Effector memory CD4-positive, alpha-beta T cell (primary cell): ENCODE measurements at places on chromosomes 5 and 9.
A peak's percentile ranks its signal among the peaks of the same experiment; 100 is the strongest.

GRCh38 chr5:172129256-172129910, 58.6 kb downstream of the STK10 start:
- H3K4me1 ChIP-seq, result peaks cover 14% of the 10 kb centered on the region
- H3K27me3 ChIP-seq, result no peaks in the 10 kb centered on the region
- no peak overlapping the region for H3K27ac ChIP-seq
- H3K4me3 ChIP-seq, result no peak overlapping the region
- H3K36me3 ChIP-seq, result peaks cover 53% of the 10 kb centered on the region
- no peak for DNase-seq

DNA sequence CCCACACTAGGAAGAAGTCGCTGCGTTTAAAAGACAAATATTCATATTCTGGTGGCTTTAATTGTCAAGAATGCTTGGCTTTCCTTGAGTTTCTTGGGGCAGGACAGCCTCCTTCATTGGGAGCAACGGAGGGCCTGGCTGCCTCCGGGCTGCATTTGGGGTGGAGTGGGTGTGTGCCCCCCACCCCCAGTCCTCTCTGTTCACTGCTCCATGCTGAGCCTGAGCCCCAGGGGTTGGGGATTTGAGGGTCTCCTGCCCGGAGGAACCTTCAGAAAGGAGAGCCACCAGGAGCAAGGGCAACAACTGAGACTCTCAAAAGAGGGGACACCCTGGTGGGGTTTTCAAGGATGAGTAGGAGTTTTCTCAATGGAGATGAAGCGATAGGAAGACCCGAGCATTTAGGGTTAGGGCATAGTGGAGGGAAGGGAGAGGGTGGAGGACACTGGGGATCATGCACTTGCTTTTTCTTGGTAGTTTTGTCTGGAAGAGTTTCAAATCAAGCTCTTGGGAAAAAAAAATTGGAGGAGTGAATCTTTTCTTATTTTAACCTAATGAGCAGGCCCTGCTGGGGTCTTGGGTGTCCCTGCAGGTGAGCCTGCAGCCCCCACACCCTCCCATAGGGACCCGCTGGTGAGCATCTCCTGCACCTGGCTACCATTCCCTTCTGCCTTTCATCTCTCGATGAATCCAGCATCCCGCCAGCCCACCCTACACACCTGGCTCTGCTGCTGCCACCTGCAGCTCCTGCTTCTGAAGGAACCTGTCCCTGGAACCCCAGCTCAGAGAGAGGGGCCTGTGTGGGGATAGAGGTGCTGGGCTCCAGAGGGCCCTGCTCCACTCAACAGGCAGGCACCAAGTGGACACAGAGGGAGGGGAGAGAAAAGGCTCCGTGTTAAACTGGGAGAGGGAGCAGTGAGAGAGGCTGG, 4.1 kb downstream of the SLC6A19 start:
- H3K27ac ChIP-seq, result no peak overlapping the region
- no peak overlapping the region for H3K4me3 ChIP-seq
- no peaks in the 10 kb centered on the region for H3K27me3 ChIP-seq
- no peaks in the 10 kb centered on the region for H3K36me3 ChIP-seq
- no peaks in the 10 kb centered on the region for H3K4me1 ChIP-seq

DNA sequence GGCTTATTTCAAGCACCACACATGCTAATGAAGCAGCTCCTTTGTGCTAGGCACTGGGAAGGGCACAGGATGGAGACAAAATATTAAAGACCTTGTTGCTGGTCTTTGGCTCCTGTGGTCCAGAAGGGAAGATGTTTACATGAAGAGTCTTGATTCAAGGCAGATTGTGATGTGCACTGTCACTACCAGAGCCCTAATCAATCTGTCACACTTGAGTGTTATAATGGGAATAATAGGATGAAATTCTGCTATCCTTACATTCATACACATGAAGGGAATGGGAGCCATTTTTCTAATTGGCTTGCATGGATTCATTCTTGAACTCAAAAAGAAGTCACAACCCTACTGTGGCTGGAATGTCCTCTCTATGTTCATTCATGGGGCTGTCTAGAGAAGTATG, 203.0 kb downstream of the SEC61B start:
- H3K4me3 ChIP-seq, result no peak overlapping the region
- no peak overlapping the region for H3K27ac ChIP-seq
- H3K27me3 ChIP-seq, result no peaks in the 10 kb centered on the region
- no peaks in the 10 kb centered on the region for H3K4me1 ChIP-seq

GRCh38 chr5:116616876-116617275, 42.3 kb upstream of the SEMA6A start:
- H3K4me1 ChIP-seq, result no peaks in the 10 kb centered on the region
- no peak overlapping the region for H3K27ac ChIP-seq
- H3K36me3 ChIP-seq, result no peaks in the 10 kb centered on the region
- H3K4me3 ChIP-seq, result no peak overlapping the region
- no peaks in the 10 kb centered on the region for H3K27me3 ChIP-seq
- no peak for DNase-seq

DNA sequence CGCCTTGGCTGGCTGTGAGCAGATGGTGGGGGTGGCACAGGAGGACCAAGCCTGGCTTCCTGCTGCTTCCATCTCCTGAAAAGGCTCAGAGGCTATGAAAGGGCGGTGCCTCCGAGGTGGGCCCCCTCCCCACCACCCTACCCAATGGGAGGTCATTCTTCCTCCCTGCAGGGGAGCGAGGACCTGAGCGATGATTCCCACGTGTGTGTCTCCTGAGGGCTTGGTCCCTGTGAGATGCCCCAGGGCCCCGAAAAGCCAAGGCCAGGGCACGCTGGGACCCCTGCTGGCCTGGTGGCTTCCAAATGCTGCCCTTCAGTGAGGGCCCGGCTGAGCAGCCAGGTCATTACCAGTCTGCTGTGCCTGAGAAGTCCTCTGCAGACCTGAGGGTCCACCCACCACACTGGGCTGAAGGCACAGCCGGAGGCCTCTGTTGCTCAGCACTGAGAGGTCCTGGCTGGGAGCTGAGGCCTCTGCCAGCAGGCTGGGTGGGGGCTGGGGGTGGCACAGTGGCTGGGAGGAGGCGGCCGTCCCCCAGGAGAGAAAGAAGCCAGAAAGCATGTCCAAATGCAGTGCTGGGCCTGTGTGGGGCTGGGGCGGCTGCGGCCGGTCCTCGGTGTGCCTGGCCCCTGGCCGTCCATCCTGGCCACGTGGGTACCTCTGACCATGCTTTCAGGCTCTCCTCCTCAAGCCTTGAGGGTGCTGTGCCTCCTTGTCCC, 14.0 kb upstream of the SLC6A19 start:
- no peak overlapping the region for H3K27ac ChIP-seq
- H3K4me1 ChIP-seq, result no peaks in the 10 kb centered on the region
- no peaks in the 10 kb centered on the region for H3K36me3 ChIP-seq
- DNase-seq, result no peak
- no peak overlapping the region for H3K4me3 ChIP-seq
- no peaks in the 10 kb centered on the region for H3K27me3 ChIP-seq

DNA sequence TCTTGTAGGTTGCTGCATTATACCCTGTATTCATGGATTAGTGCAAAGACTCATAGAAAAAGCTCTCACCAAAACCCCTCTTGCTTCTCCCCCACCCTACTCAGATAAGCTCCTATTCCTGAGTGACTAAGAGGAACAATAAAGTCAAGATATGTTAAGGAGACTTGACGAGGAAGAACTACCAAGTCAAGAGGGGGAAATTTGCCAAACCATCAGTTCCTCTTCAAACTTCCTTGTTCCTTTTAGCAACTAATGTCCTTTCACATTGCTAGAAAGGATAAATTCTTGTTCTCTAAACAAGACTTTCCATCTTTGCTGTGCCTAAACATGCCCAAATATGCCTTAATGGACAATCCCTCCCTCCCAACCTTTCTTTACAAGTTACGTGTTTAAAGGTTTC, 27.0 kb downstream of the CNOT8 start:
- H3K27me3 ChIP-seq, result no peaks in the 10 kb centered on the region
- H3K27ac ChIP-seq, result no peak overlapping the region
- H3K4me1 ChIP-seq, result no peaks in the 10 kb centered on the region
- no peak for DNase-seq
- peaks cover 35% of the 10 kb centered on the region for H3K36me3 ChIP-seq
- no peak overlapping the region for H3K4me3 ChIP-seq

- DNase-seq, result no peak
- no peak overlapping the region for H3K4me3 ChIP-seq
- H3K4me1 ChIP-seq, result no peaks in the 10 kb centered on the region
- H3K27me3 ChIP-seq, result peaks cover 4% of the 10 kb centered on the region
Observed at GRCh38 chr5:159819591-159820411, 96.5 kb upstream of the ADRA1B start.

GRCh38 chr5:56737002-56737621, 78.2 kb upstream of the MAP3K1 start:
- H3K4me3 ChIP-seq, result no peak overlapping the region
- H3K36me3 ChIP-seq, result no peaks in the 10 kb centered on the region
- peak overlapping the region; percentile 52 for H3K27ac ChIP-seq
- H3K4me1 ChIP-seq, result peaks cover 47% of the 10 kb centered on the region
- DNase-seq, result no peak
- H3K27me3 ChIP-seq, result no peaks in the 10 kb centered on the region

DNA sequence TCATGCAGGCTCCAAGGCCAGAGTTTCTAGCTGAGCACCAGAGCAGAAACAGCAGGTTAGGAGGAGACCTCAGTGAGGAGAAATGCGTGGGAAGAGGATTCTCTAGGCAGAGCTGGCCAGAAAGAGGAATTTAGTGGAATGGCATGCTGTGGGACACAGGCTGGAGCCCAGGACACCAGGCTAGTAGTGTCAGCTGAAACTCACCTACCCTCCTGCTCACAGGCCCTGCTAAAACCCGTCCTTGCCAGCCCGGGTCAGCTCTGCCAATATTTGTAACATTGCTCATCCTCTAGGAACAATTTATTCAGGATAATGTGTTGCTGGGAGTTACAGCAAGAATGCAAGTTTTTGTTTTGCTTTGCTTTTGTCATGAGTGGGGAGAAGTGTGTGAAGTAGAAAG, 40.2 kb upstream of the AGXT2 start:
- no peaks in the 10 kb centered on the region for H3K27me3 ChIP-seq
- no peak overlapping the region for H3K4me3 ChIP-seq
- no peak for DNase-seq
- no peaks in the 10 kb centered on the region for H3K4me1 ChIP-seq
- H3K27ac ChIP-seq, result no peak overlapping the region
- H3K36me3 ChIP-seq, result no peaks in the 10 kb centered on the region

DNA sequence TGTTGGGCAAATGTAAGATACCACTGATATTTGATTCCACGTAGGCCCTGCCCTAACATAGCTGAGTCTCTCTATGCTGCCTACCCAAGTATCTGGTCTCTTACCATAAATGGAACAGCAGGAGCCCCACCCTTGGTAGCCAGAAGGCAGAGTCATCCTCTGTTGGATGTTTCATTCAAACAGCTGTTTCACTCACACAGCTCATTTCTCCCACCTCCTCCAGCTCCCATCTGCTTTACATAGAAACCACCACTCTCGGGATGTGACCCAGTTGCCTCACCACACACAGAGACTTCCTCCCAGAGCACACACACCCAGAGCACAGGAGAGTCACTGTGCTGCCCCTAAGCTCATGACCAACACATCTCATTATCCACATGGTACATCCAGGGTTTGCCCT, 165.3 kb downstream of the TMEM167A start:
- no peaks in the 10 kb centered on the region for H3K27me3 ChIP-seq
- H3K27ac ChIP-seq, result no peak overlapping the region
- no peak for DNase-seq
- no peaks in the 10 kb centered on the region for H3K36me3 ChIP-seq
- no peaks in the 10 kb centered on the region for H3K4me1 ChIP-seq

DNA sequence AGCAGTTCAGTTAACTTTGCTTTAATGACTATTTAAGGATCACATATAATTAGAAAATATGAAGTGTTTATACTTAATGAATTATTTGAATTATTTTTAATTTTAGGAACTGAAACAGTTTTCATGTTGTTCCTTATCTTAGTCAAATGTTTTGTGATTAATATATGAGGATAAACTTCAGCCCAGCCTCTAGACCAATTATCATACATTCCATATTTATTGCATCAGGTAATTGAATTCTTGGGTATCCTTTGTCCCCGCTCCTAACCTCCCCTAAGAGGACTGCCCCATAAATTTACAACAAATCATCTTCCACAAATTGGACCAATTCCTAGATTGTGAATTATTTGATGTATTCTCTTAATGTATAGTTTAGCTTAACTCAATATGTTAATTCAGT, 74.8 kb downstream of the ZNF622 start:
- no peaks in the 10 kb centered on the region for H3K36me3 ChIP-seq
- no peaks in the 10 kb centered on the region for H3K27me3 ChIP-seq
- no peaks in the 10 kb centered on the region for H3K4me1 ChIP-seq
- DNase-seq, result no peak

- H3K27ac ChIP-seq, result peak within 1 kb of the TSS; percentile 92
- H3K4me1 ChIP-seq, result peaks cover 46% of the 10 kb centered on the region
- peaks cover 31% of the 10 kb centered on the region for H3K36me3 ChIP-seq
- H3K4me3 ChIP-seq, result peak within 1 kb of the TSS; percentile 97
- DNase-seq, result peak; percentile 94
- H3K27me3 ChIP-seq, result no peaks in the 10 kb centered on the region
Observed at GRCh38 chr9:129835128-129835859, at the start of the genes C9orf78 and USP20. Gene C9orf78 (minus strand): TSS chr9:129835275. CDS start chr9:129835221, 54 bp downstream. Gene USP20 (plus strand): TSS chr9:129835458. CDS start chr9:129852556, 17,098 bp downstream.

- H3K4me1 ChIP-seq, result no peaks in the 10 kb centered on the region
- DNase-seq, result no peak
- H3K27me3 ChIP-seq, result peaks cover 6% of the 10 kb centered on the region
- H3K36me3 ChIP-seq, result no peaks in the 10 kb centered on the region
- H3K27ac ChIP-seq, result no peak overlapping the region
- H3K4me3 ChIP-seq, result no peak overlapping the region
Observed at GRCh38 chr9:132804576-132805295, 73.3 kb downstream of the AK8 start.

- no peaks in the 10 kb centered on the region for H3K4me1 ChIP-seq
- H3K27ac ChIP-seq, result no peak overlapping the region
- H3K4me3 ChIP-seq, result no peak overlapping the region
- no peak for DNase-seq
- no peaks in the 10 kb centered on the region for H3K36me3 ChIP-seq
- no peaks in the 10 kb centered on the region for H3K27me3 ChIP-seq
Observed at GRCh38 chr5:95081500-95081960, 203.4 kb downstream of the MCTP1 start.

DNA sequence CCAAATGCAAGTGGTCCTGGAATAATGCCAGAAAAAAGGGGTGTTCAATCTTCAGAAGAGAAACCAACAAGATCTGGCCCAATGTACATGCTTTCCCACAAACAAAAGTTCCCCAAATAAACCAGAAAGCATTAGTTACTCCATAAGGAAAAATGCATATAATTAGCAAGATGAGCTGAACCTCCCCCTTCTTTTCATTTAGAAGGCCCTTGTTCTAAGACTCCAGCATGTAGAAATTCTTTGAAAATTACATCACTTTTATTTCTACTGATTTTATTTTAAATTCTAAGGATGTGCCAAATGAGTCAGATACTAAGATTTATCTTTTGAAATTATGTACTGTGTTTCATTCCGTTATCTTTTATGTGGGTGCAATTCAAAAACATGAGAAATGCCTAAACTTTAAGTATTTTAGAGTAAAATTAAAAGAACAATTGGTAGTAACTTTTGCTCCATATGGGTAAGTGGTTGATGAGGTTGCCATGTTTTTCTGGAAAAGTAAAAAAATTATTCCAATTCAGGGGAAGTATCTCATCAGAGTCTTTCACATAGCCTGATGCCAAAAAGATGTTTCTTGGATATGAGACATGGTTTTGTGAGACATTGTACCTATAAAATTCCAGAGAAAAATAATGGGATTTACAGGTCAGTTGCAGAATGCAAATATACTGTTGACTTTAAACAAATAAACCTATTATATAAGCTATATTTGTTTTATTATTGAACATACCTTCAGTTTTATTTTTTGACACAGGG, 106.5 kb upstream of the CCDC112 start:
- H3K27ac ChIP-seq, result no peak overlapping the region
- H3K4me3 ChIP-seq, result no peak overlapping the region
- H3K27me3 ChIP-seq, result no peaks in the 10 kb centered on the region
- H3K36me3 ChIP-seq, result no peaks in the 10 kb centered on the region
